Esophagus squamous epithelium (tissue), 5 donors: ENCODE measurements at places on chromosomes 1 and 21.

GRCh38 chr1:61184040-61184713, 101.8 kb downstream of the NFIA start:
- DNase-seq = peak; percentile 7

DNA sequence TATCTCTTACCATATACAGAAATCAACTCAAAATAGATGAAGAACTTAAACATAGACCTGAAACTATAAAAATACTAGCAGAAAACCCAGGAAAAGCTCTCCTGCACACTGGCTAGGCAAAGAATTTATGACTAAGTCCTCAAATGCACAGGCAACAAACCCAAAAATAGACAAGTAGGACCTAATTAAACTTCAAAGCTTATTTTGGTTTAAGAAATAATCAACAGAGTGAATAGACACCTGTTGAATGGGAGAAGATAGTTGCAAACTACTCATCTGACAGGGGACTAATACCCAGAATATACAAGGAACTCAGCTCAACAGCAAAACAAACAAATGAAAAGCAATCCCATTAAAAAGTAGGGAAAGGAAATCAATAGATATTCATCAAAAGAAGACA, 40.7 kb downstream of the WARS2 start:
- DNase-seq = no peak

DNA sequence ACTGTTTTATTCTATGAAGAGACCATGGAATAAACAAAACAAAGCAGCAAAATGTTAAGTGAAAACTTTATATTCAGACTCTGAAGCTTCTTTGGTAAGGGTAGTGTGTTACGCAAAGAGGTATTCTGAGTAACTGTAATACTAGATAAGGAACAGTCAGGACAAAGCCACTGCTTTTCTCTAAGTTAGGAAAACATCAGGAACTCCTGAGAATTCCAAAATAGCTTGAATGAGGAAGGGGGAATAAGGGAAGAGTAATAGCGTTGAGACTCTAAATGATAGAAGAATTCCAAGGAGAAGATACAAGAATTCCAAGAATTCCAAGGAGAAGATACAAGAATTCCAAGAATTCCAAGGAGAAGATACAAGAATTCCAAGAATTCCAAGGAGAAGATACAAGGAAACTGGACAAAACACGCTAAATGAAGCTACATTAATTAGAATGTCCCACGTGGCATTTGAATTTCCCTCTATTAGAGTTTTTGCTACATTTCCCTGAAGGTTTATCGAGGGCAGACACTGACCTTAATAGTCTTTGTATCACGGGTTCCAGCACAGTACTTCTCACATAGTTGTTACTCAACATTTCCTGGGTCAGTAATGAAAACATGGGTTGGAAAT, 71.5 kb downstream of the SMYD3 start:
- no peak for DNase-seq

GRCh38 chr1:219088778-219089557, 84.7 kb upstream of the LYPLAL1 start:
- no peak for DNase-seq

- DNase-seq = no peak
Measured at GRCh38 chr1:94949681-94950661, 23.1 kb upstream of the CNN3 start.

GRCh38 chr1:9590945-9591668, 2.4 kb downstream of the TMEM201 start:
- DNase-seq = no peak

DNA sequence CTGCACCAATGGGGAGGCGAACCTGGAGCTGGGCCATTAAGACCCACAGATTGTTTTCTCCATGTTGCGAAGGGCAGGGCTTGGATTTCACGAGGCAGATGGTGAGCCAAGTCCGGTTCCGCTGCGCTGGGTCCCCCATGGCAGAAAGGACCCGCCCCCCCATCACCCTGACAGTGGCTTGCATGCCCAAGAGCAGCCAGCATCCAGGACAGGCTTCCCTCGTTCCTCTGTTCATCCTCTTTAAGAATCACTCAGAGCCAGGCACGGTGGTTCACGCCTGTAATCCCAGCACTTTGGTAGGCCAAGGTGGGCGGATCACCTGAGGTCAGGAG, 15.8 kb upstream of the NPHP4 start:
- no peak for DNase-seq

GRCh38 chr1:42052072-42052699, 101.0 kb upstream of the GUCA2B start:
- no peak for DNase-seq

- no peak for DNase-seq
Measured at GRCh38 chr1:206030191-206030590, 6.5 kb upstream of the CTSE start.

- no peak for DNase-seq
Measured at GRCh38 chr1:91490501-91490900, 10.2 kb upstream of the CDC7 start.
